ENCODE measurements at places on chromosomes 5 and 9.
A peak's percentile ranks its signal among the peaks of the same experiment; 100 is the strongest.

DNA sequence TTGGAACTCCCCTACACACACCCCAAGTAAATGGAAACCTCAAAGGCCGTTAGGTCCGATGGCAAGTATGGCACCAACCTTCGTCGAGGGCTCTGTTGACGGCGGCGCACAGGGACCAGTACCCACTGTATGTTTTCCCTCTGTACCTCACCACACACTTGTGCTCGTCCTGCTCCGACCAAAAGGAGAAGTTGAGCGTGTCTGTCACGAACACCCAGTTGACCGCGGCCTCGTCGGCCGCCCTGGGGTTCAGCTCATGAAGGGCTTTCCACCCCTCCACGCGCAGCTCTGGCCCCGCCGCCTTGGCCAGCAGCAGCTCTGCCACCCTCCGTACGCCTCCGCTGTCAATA, 24.0 kb downstream of the HNRNPK start:
- DNase-seq, result no peak

- DNase-seq, result no peak
Measured at GRCh38 chr9:36759141-36759540, 186.4 kb downstream of the MELK start.

DNA sequence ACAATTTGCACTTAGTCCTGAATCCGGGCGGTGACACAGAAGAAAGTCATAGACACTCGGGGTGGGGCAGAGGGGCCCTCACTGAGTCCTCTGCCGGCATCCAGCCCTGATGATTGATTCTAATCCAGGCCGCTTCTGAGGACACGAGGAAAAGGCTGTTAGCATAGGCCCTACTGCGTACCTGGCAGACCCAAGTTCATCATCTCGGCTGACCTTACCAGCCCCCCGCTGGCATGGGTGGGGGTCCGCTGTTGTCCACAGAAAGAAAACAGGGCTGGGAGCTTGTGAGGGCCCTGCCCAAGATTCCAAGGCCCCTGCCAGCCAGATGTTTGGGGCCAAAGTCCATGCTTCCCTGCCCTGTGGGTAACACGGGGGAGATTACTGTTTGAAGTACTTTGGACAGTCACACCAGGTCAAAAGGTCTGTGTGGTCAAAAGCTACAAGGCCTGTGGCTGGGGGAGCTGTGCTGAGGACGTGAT, 24.5 kb downstream of the ERGIC1 start:
- no peak for DNase-seq

DNA sequence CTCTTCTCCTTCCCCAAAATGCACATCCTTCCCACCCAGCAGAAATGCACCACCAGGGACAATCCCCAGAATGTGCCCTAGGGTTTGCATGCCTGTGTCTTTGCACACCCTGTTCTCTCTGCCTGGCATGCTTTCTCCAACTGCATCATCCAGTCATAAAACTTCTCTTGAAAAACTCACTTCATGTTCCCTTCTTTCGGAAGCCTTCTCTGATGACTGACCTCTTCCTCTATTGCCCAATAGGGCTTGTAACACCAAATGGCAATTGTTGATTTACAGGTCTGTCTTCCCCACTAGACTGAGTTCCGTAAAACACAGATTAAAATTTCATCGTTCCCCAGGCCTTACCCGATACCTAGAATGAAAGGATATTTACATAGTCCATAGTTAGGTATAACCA, 83.1 kb upstream of the SPOCK1 start:
- no peak for DNase-seq

GRCh38 chr9:111068771-111069170, 30.5 kb upstream of the LPAR1 start:
- no peak for DNase-seq

DNA sequence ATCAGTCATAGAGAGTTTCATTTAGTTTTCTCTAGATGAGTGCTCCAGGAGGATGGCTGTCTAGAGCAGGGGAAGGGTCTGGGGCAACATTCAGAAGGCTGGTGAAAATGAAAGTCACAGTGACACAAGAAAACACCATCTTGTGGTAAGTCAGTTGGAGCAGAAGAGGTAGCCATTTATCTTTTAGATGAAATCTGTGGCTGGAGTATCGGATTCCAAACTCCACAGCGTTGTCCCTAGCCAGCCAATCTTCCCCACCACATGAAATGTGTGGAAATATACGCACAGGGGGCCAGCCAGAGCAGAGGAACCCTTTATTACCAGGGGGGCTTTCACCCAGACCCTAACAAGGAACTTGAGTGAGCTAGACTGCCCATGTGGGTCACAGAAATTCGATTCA, 15.9 kb upstream of the TNFAIP8 start:
- no peak for DNase-seq

DNA sequence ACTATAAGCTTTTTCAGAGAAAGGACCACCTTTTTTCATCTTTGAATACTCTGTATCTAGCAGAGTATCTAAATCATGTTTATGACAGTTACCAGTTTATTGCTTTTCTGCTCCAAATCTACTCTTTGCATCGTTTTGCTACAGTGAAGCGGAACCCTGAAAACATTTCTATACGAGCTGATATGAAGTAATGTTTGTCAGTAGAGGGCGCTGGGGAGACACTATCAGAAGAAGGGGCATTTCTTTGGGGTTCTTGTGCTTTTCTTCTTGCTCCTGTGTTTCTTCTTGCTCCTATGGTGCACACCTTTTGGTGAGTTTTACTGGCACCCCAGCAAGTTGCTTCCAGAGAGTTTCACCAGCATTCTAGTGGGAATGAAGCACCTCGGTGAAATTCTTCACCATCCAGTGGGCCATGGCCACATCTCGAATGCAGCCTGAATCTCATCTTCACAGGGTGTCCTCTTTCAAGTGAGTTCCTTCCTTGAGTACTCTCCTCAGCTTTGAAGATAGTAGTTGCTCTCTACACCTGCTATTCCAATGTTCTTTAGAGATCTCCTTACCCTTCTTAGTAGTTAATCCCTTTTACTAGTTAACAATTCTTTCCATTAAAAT, 98.4 kb downstream of the FGF1 start:
- peak; percentile 23 for DNase-seq

- DNase-seq, result peak; percentile 14
Measured at GRCh38 chr9:8486095-8486494, 686.5 kb upstream of the DMAC1 start.

- DNase-seq, result no peak
Measured at GRCh38 chr5:32953694-32954093, 242.6 kb downstream of the NPR3 start.

DNA sequence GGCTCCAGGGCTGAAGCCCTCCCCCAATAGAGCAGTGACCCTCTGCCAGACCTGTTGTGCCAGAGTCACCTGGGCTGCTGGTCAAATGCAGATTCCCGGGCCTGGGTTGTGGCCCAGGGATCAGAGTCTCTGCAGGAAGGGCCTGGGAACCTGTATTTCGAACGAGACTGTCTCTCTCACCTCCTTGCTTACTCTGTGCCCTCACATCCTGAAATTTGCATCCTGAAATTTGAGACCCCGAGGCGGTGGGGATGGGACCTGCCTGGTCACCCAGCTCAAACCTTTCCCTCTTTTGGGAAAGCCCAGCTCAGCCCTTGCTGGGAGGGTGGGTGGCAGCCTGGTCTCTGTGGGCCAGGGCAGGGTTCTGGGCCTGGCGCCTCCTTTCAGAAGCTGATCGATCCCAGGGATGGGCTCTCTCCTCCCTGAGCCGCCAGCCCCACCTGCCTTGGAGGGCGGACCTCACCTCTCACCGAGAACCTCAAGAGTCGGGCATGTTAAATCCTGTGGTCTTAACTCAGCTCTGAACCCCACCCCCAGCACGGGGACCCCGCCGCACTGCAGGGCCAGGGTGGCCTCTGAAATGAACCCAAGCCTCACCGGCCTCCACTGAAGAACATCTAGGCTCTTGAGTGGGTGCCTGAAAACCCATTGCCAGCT, 44.0 kb upstream of the IER5L start:
- DNase-seq, result no peak

GRCh38 chr5:125037020-125037419, 290.6 kb upstream of the ZNF608 start:
- no peak for DNase-seq

- DNase-seq, result no peak
Measured at GRCh38 chr5:175387144-175387543, 56.8 kb downstream of the DRD1 start.

DNA sequence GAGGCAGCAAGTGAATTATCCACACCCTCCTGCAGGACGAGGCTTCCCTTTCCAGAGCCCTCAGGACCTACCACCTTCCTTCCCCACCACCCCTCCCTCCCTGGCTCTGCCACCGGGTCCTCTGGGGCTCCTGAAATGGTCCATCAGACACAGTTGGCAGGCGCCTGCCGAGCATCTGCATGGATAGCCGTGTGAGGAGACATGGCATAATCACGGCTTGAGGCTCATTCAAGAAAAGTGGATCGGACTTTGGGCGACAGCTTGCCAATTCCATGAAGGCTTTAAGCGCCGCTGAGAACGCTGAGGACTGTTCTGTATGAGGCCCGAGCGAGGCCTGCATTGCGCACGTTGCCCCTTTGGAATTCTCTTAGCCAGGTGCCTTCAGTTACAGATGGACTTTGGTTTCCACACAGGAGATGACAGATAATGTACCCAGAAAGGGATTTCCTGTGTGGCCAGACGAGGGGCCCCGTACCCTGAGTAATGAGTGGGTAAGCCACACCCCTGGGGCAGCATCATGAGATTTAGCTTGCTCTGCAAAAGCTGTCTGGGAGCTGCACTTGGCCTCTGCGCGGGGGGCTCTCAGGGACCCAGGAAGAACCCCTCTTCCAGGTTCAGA, 179.8 kb downstream of the OLFM1 start:
- DNase-seq, result no peak

- DNase-seq, result no peak
Measured at GRCh38 chr5:76524868-76525267, 98.3 kb downstream of the F2RL2 start.

DNA sequence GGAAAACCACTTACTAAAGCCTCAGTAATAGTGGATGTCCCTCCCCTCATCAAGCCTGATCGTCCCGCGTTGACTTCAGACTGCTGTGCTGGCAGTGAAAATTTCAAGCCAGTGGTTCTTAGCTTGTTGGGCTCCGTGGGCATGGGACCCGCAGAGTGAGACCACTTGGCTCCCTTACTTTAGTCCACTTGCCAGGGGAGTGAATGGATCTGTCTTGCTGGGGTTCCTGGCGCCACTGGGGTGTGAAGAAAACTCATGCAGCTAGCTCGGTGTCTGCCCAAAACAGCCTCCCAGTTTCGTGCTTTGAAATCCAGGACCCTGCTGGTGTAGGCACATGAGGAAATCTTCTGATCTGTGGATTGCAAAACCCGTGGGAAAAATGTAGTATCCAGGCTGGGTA, 480.0 kb upstream of the IZUMO3 start:
- no peak for DNase-seq

Measured in kidney glomerular epithelial cell (primary cell).